H1 (cell line): ENCODE measurements at places on chromosomes 1 and 21.

- DNase-seq = no peak
These were observed 219.8 kb downstream of the NEGR1 start for GRCh38 chr1:72062584-72062983.

GRCh38 chr1:224739997-224740684, 124.0 kb downstream of the CNIH3 start:
- DNase-seq = no peak

DNA sequence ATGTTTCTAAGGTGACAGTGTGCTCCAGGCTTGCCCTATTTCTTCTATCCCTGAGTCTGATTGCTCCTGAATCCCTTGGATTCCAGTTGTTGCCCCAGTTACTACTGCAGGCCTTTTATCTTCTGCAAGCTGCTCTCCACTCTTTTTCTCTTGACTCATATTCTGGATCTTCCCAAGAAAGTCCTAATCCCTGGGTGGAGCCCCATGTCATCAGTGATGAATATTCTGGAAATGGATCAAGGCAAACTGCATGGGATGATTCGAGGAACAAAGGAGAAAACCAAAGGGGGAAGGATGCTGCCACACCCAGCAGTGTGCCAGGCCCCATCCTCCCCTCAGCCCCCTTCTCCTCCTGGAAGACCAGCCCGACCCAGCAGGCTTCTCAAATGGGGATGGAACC, 63.3 kb upstream of the ATP2B4 start:
- DNase-seq = no peak

DNA sequence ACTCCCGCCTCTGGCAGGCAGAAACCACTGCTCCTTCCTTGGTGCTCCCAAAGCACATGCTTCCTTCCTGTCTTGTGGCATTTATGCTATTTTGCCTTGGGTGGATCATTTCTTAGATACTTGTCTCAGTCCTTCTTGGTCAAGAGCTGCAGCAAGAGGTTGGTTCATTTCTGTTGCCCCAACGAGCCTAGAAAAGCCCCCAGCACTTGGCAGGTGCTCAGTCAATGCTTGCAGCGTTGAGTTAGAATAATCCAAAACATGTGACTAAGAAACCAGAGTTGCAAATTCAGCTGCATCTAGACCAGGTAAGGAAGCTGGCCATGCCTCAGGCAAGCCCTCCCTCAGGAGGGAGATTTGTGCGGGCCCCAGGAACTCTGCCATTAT, 42.4 kb upstream of the TENT5C start:
- peak; percentile 8 for DNase-seq

- DNase-seq = no peak
These were observed 444.2 kb downstream of the SETD4 start for GRCh38 chr21:35616090-35616489.

DNA sequence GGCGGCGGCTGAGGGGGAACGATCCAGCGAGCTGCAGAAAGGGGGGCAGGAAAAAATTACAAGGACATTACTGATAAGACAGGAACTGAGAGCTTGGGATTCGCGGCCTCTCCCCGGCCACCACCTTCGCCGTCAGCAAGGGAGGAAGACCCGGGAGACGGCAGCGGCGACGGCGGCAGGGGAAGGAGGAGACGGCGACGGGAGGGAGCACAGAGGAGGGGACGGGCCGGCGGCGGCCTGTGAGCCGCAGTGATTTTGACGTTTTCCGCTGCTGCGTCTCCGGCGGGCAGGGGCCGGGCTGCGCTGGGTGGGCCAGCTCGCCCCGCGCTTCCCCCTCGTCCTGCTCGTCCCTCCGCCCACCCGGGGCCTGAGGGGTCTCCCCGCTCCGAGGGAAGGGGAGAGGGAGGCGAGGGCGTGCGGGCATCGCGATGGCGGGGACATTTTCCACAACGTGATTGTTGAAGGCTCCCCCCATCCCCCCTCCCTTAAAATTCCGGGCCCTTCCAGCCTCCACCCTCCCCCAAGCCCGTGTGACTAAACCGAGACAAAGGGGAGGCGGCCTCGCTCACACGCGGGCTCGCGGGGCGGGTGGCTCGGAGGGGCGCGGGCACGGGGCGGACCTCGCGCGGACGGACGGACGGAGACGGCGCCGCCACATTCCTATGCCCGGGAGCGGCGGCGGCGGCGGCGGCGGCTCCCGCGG, 407 bp downstream of the CAMSAP2 start:
- no peak for DNase-seq

- no peak for DNase-seq
These were observed 55.8 kb upstream of the SGIP1 start for GRCh38 chr1:66478116-66478515.

DNA sequence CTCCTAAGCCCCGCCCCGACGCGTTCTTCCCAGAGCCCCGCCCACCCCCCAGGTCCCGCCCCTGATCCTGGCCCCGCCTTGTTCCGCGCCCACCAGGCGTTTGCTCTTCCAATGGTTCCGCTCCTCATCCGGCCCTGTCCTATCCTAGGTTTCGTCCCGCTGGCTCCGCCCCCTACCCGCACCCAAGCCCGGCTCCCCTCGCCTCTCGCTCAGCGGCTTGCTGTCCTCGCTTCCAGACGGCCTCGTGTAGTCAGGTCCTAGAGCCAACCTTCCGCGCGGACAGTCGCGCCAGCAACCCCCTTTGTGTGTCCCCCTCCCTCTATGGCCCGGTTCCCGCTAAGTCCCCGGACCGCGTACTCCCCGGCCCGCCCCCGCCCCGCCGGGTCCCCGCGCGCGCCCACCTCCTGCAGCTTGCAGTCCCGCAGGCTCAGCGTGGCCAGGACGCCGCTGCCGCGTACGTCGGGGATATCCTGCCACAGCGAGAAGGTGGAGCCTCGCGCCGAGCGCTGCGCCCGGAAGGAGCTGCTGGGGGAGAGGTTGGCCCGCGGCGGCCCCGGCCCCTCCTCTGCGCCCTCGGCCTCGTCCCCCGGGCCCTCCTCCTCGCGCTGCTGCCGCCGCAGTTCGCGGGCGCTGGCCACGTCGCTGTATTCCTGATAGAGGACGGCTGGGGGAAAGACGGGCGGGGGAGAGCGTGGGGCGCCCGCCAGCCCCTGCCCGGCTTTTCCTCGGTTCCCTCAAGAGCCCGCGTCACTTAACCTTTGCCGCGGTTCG, 5.7 kb downstream of the ARHGEF19 start:
- peak; percentile 97 for DNase-seq

DNA sequence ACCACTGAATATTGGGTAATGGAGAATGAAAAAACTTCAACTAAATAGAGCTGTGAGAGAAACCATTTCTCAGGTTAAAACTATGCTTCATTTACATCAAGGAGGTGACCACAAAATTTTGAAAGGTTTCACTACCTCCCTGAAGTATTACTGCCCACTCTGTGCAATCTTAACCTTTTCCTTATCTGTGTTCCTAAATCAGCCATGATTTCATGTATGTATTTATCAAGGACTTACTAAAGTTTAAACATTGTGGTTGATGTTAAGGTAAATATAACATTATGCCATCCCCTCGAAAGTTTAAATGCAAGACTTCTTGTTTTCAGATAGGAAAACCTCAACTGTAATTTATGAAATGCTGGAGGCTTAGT, 84.4 kb downstream of the CLEC20A start:
- DNase-seq = no peak

- DNase-seq = no peak
These were observed 150.0 kb upstream of the APP start for GRCh38 chr21:26320596-26320995.

GRCh38 chr1:24065304-24065703, 46.6 kb downstream of the MYOM3 start:
- DNase-seq = no peak

GRCh38 chr1:119946724-119947123, 50.4 kb upstream of the ADAM30 start:
- DNase-seq = no peak

DNA sequence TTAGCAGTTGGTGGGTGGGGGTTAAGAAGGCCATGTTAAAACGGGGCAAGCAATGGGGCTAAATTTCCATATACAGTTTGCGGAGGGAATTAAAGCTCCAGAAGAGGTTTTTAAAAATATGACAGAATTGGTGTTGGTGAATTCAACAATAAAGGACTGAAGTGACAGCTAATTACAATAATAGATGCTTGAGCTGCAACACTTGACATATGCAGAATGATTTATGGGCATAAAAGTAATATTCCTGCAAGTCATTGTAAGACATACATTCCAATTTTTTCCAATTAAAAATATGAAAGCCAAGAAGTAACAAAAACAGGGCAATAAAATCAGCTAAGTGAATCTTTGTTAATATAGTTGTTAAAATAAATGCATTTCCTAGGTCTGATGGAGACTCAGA, 202.2 kb upstream of the MAP1LC3C start:
- no peak for DNase-seq

GRCh38 chr1:201614262-201615015, 75.5 kb downstream of the NAV1 start:
- no peak for DNase-seq

GRCh38 chr1:248841702-248842395, 3.8 kb downstream of the ZNF672 start:
- DNase-seq = peak; percentile 70

DNA sequence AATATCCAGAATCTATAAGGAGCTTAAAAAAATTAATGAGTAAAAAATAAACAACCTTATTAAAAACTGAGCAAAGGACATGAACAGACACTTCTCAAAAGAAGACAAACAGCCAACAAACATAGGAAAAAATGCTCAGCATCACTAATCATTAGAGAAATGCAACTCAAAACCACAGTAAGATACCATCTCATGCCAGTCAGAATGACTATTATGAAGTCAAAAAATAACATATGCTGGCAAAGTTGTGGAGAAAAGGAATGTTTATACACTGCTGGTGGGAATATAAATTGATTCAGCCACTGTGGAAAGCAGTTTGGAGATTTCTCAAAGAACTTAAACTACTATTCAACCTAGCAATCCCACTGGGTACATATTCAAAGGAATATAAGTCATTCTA, 25.3 kb downstream of the PIGK start:
- no peak for DNase-seq

- no peak for DNase-seq
These were observed 31.1 kb downstream of the PIGP start for GRCh38 chr21:37041706-37042271.

DNA sequence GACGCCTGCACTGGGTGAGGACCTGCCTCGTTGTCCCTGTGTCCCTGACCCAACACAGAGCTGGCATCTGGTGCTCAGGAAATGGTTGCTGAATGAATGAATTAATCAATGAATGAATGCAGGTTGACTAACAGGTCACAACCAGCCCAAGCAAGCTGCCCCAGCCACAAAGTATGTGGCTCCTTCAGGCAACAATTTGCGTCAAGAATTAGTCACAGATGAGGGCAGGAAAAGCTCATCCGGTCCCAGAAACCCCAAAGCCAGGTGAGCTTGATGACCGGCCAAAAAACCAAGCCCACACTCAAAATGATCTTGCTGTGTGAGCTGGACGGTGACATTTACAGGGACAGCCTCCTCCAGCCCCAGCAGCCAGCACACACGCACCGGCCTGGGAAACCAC, 40.6 kb upstream of the GPR153 start:
- no peak for DNase-seq

DNA sequence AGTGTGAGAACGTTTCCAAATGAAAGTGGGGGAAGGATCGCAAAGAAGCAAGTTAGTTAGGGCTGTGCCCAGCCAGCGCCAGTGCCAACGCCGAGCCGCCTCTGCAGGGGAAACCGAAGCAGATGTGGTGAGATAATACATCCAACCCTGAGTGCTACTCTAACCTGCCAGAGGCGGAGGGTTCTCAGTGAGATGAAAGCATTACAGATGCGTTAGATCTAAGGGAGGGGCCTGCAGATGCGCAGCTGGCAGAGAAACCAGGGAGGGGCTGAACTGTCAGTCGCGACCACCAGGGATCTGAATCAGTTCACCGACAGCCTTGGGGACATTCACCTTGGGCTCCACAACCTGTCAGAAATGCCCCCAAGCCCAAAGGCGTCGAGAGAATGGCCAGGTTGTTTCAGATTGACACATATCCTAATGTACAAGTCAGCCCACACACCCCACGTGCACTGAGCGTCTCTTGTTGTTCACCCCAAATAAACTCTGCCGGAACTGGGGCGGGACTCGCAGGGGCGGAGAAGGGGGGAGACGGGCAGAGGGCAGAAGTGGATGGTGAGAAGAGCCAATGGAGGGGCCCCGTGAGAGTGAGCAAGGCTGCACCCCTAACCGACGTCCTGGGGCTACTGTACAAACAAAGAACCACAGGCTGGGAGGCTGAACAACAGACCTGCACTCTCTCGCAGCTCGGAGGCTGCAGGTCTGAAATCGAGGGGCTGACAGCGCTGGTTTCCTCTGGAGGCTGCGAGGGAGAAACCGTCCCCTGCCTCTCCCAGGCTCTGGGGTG, 8.7 kb upstream of the UMODL1 start:
- no peak for DNase-seq

GRCh38 chr1:32903991-32904785, 3.0 kb upstream of the TMEM54 start:
- DNase-seq = no peak

GRCh38 chr1:19204446-19205266, 5.4 kb downstream of the UBR4 start:
- DNase-seq = no peak

DNA sequence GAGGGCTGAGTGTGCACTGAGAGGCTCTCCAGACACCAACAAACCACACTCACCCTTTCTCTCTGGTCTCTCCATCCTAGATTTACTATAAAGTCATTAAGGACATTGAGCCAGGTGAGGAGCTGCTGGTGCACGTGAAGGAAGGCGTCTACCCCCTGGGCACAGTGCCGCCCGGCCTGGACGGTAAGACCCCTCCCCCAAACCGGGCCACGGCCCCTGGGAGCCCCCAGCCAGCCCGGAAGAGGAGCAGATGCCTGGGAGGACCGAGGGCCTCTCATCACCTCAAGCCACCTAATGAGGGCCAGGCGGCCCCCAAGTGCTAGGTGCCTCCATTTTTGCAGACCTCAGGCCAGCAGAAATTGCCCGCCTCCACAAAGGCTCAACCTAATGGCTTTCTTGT, 58.1 kb upstream of the ARHGEF16 start:
- no peak for DNase-seq

DNA sequence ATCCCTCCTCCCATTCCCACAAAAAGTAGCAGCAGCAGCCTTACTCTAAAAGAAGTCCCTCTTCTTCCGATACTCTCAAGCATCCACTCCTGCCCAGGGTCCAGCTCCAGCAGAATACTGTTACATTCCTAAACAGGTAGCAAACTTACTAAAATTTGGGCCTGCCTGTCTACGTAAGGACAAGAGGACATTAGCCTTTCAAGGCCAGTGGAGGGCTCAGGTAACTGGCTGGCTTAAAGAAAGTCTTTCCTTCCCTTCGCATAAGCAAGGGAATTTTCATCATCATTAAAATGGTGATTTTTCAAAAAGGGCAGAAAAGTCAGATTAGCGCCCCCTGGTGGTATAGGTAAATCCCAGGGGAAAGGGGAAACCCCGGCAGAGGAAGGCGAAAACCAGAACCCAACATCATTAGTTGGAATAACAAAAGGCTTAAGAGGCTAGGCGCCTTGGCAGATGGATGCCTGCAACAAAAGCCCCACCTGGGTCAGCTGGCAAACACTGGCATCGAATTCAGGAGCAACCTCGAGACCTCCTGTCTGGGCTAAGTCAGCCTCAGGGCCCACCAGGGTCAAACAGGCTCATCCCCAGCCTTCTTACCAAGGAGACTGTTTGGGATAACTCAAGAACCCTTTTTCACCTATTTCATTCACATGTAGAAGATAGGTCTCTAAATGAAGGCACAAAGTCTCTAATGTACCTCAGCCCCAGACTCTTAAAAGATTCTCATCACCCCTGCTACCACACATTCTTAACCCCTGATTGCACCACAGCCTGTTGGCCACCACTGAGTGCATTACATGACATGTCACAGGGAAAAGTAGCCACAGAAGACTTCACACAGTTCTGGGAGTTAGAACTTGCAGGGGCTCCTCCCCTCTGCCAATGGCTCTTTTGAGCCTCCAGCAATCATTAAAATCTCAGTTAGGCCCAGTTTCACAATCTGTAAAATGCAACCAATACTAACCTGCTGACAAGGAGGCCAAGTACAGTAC, 36.7 kb downstream of the ERI3 start:
- peak; percentile 74 for DNase-seq

GRCh38 chr1:51863384-51863783, 15.1 kb downstream of the NRDC start:
- DNase-seq = no peak
